ENCODE measurements at places on chromosomes 16 and 17.

GRCh38 chr17:8060274-8060673 is 21.4 kb downstream of the ALOX15B start:
- peak; percentile 63 for DNase-seq
- no peaks in the 10 kb centered on the region for H3K36me3 ChIP-seq
- H3K27ac ChIP-seq, result no peak overlapping the region

- peak; percentile 66 for DNase-seq
- H3K27ac ChIP-seq, result no peak overlapping the region
- H3K27me3 ChIP-seq, result peaks cover 3% of the 10 kb centered on the region
- H3K4me1 ChIP-seq, result no peaks in the 10 kb centered on the region
Observed at GRCh38 chr17:33750943-33751701, 458.0 kb upstream of the ASIC2 start.

DNA sequence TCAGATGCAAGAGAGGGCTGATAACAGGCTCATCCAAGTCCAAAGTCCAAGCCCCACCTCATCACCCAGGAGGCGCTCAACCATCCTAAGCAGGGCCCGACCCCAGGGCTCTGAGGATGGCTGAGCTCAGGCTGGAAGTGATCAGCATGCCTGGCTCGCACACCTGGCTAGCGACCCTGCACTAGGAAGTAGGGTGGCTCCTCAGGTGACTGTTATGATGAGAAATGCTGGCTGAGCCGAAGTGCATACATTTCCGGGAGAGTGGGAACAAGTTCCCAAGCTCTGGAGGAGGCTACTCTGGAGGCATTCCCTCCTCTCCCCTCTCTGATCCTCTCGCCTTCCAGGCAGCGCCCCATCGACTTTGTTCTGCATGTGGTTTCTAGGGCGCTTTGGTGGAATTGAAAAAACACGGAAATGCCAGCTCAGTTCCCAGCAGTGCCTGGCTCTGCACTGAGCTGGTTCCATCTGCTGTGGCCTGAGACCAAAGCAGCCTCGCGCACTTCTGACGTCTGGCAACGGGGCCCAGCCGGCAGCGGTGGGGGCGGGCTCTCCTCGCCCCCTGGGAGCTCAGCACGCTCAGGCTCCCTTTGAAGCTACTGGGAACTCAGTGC is 130.3 kb downstream of the IRF8 start:
- H3K4me3 ChIP-seq, result no peak overlapping the region
- DNase-seq, result no peak
- no peaks in the 10 kb centered on the region for H3K27me3 ChIP-seq
- H3K4me1 ChIP-seq, result no peaks in the 10 kb centered on the region

- DNase-seq, result peak; percentile 79
- H3K36me3 ChIP-seq, result no peaks in the 10 kb centered on the region
- no peaks in the 10 kb centered on the region for H3K4me1 ChIP-seq
- H3K27ac ChIP-seq, result peak overlapping the region; percentile 61
Observed at GRCh38 chr16:30921748-30922419, 1.5 kb upstream of the FBXL19 start.

- no peaks in the 10 kb centered on the region for H3K36me3 ChIP-seq
- peaks cover 13% of the 10 kb centered on the region for H3K4me1 ChIP-seq
- H3K4me3 ChIP-seq, result no peak overlapping the region
- DNase-seq, result no peak
- H3K27me3 ChIP-seq, result no peaks in the 10 kb centered on the region
Observed at GRCh38 chr16:3837851-3838586, 42.5 kb downstream of the CREBBP start.

- no peak overlapping the region for H3K27ac ChIP-seq
- DNase-seq, result no peak
- H3K4me3 ChIP-seq, result no peak overlapping the region
- no peaks in the 10 kb centered on the region for H3K4me1 ChIP-seq
Observed at GRCh38 chr16:27843800-27844199, 219.7 kb downstream of the GSG1L start.

DNA sequence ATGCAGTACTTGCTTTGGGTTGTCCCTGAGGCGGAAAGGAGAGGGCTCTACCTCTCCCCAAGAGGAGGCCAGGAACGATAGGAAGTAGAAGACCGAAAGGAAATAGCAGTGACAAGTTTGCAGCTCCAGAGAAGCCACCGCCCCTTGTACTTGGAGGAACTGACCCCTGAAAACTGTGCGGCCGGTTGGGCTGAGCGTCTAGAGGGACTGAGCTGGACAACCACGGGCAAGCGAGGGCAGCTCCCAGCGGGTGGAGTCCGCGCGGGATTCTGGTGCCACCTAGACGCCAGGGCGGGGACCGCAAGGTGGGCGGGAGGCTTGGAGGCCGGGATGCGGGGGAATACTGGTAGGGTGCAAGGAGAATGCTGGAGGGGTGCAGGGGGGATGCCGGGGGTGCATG is 1.3 kb upstream of the SLC6A4 start:
- H3K27ac ChIP-seq, result no peak overlapping the region
- no peaks in the 10 kb centered on the region for H3K36me3 ChIP-seq
- no peak overlapping the region for H3K4me3 ChIP-seq
- H3K27me3 ChIP-seq, result peaks cover 40% of the 10 kb centered on the region
- H3K4me1 ChIP-seq, result peaks cover 8% of the 10 kb centered on the region

DNA sequence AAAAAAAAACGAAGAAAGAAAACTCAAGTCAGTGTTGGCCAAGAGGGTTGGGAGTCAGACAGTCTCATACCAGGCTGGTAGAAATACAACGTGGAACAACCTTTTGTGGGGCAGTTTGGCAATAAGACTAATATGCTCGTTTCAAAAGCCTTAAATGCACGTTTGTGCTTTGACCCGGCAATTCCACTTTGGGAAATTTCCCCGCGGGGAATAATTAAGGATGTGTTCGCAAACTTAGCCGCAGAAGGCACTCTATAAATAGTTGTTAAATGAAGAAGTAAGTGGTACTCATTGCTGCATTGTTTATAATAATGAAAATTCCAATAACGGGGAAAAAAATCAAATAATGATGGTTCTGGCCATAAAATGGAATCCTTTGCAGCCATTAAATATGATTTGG is 664.8 kb upstream of the EEF2KMT start:
- H3K27me3 ChIP-seq, result no peaks in the 10 kb centered on the region
- no peak for DNase-seq
- no peak overlapping the region for H3K4me3 ChIP-seq

DNA sequence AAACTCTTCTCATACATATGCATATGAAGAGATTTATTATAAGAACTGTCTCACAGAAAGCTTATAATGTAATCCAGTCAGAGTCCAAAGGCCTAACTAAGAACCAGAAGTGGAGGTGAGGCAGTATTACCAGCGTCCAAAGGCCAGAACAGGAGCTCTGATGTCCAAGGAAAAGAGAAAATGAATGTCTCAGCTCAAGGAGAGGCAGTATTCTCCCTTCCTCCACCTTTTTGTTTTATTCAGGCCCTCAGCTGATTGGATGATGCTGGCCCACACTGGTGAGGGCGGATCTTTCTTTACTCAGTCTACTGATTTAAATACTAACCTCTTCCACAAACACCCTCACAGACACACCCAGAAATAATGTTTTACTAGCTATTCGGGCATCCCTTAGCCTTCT is 43.4 kb downstream of the FBXL20 start:
- no peaks in the 10 kb centered on the region for H3K27me3 ChIP-seq
- DNase-seq, result no peak
- H3K27ac ChIP-seq, result no peak overlapping the region
- H3K4me1 ChIP-seq, result no peaks in the 10 kb centered on the region
- no peaks in the 10 kb centered on the region for H3K36me3 ChIP-seq
- H3K4me3 ChIP-seq, result no peak overlapping the region

GRCh38 chr17:73514146-73514863 is 129.9 kb downstream of the SDK2 start:
- DNase-seq, result no peak
- H3K27ac ChIP-seq, result no peak overlapping the region
- no peaks in the 10 kb centered on the region for H3K27me3 ChIP-seq
- H3K36me3 ChIP-seq, result no peaks in the 10 kb centered on the region

GRCh38 chr17:16349431-16349830 is 3.8 kb downstream of the CENPV start:
- H3K27ac ChIP-seq, result no peak overlapping the region
- H3K4me1 ChIP-seq, result peaks cover 13% of the 10 kb centered on the region
- no peaks in the 10 kb centered on the region for H3K36me3 ChIP-seq
- H3K27me3 ChIP-seq, result no peaks in the 10 kb centered on the region
- H3K4me3 ChIP-seq, result no peak overlapping the region
- DNase-seq, result no peak

DNA sequence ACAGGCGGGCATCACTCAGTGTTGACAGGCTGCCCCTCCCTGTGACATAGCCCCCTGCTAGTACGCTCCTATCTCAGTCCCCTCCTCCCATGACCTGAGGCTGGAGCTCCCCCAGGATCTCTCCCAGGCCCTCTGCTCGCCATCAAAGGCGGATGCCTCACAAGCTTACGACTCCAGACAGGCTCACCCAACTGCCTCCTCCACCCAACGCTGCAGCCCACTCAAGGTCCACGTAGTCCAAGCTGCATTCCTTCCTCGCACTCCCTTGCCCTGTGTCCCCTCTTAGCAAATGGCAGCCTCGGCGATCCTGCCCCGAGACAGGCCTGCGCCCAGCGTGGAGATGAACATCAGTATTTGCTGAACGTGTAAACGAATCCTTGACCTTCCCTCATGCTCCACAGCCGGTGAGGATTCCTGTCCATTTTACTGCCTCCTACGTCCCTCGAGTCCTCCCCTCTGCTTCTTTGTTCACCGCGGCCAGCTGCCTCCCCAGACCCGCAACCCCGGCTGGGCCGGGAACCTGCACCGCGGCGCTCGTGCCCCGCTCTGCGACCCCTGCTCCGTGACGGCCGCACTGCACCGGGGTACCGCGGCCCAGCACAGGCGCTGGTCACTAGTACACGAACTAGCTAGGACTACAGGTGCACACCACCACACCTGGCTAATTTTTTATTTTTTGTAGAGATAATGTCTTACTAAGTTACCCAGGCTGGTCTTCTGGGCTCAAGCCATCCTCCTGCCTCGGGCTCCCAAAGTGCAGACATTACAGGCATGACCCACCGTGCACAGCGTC is 838 bp upstream of the TMEM97 start:
- DNase-seq, result no peak
- H3K36me3 ChIP-seq, result no peaks in the 10 kb centered on the region
- H3K4me1 ChIP-seq, result peaks cover 15% of the 10 kb centered on the region
- no peaks in the 10 kb centered on the region for H3K27me3 ChIP-seq
- peak overlapping the region; percentile 47 for H3K27ac ChIP-seq

DNA sequence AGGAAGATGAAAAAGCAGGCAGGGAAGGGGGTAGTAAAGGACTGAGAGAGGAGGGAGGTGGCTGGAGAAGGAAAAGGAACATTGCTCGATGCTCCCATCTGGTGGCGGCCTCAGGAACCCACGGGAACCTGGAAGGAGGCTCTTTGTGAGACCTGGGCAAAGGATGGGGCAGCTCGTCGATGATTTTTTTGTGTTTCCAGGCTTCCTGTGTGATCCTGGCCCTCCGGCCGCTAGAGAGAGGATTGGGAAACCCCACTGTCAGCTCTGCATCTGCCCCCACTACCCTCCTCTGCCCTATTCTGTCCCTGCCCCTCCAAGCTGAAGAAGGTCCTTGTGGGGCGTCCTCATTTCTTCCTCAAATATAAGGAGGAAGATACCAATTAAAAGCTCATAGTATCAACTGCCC is 6.6 kb downstream of the WFIKKN2 start:
- no peaks in the 10 kb centered on the region for H3K27me3 ChIP-seq
- H3K4me3 ChIP-seq, result no peak overlapping the region
- DNase-seq, result no peak
- no peak overlapping the region for H3K27ac ChIP-seq
- H3K4me1 ChIP-seq, result no peaks in the 10 kb centered on the region

DNA sequence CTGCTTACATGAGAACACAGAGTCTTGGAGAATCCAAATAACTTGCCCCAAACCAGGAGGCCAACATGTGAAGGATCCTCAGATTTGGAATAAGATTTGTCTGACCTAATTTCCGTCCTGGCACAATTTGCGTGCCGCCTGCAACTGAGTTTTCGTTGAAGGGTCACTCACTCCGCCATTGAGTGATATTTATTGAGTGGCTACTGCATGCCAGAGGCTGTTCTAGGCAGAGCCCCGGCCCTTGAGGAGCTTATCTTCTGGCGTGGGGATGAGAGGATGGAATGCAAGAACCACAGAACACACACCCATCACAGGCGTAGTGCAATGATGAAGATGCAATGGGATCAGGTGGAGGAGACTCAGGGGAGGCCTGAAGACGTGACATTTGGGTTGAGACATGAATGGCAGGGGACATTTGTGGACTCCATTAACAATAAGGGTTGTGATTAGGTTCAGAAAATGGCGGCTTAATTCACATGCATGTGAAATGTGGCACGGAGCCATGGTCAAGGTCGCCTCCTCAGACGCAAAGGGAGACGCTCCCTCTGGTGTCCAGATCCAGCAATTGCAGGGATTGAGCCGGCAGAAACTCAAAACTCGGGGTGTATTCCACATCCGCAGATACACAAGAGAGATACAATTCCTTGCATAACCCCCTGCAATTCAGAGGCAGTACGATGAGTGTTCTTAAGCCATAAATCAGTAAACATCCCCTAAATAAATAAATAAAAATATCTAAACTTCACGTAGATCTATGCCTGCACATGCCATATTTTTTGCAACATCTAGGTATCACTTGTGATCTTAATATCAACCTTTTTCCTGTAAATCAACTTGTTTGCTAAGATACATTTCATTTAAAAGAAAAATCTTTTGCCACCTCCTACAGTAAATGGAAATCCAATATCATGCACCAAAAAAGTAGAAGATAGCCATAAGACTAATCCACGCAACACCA is 57.9 kb upstream of the CACNG4 start:
- DNase-seq, result peak; percentile 73
- no peak overlapping the region for H3K4me3 ChIP-seq
- H3K36me3 ChIP-seq, result no peaks in the 10 kb centered on the region
- H3K27ac ChIP-seq, result no peak overlapping the region
- no peaks in the 10 kb centered on the region for H3K27me3 ChIP-seq
- peaks cover 3% of the 10 kb centered on the region for H3K4me1 ChIP-seq

- H3K27ac ChIP-seq, result no peak overlapping the region
- peaks cover 10% of the 10 kb centered on the region for H3K36me3 ChIP-seq
- no peak overlapping the region for H3K4me3 ChIP-seq
- no peaks in the 10 kb centered on the region for H3K27me3 ChIP-seq
Observed at GRCh38 chr17:8960325-8961140, 5.0 kb downstream of the PIK3R5 start.

- peak overlapping the region; percentile 91 for H3K27ac ChIP-seq
- peaks cover 43% of the 10 kb centered on the region for H3K36me3 ChIP-seq
- H3K4me1 ChIP-seq, result peaks cover 45% of the 10 kb centered on the region
- H3K4me3 ChIP-seq, result peak overlapping the region; percentile 85
Observed at GRCh38 chr16:30065943-30066760, 592 bp downstream of the ALDOA start.

Data from CD8-positive, alpha-beta memory T cell (primary cell).